ENCODE measurements at places on chromosomes 3 and 15.

GRCh38 chr3:106172780-106173179 lies 304.0 kb upstream of the CBLB start:
- no peak for DNase-seq

DNA sequence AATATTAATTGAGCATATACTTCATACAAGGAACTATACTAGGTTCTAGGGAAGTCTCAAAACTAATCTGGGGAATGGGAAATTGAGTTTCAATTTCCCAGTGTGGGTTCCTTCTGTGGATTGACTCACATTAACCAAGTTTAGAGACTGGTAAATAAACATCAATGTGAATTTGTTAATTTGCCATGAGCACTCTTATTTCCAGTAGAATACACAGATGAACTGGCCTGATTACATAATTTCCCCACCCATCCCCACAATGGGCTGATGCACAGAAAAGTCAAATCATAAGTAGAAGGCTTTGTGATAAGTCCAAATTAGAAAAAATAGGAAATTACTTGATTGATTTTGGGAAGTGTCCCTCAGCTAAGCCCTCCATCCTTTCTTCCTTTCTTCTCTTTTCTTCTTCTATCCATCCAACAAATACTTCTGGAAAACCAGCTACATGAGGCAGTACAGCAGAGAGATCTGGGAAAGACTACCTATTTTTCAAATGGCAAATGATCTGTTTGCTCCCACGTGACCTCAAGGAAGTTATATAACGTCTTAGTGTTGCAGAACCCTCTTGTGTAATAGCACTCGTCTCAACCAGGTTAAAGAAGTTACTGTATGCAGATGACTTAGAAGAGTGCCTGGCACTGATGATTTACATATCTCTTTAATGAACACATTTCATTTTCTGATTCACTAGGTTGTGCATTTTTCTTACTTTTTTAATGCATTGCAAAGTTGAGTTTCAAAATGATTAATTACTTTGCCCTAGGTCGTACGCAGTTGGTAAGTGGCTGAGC lies 312.3 kb downstream of the SV2B start:
- DNase-seq: no peak

DNA sequence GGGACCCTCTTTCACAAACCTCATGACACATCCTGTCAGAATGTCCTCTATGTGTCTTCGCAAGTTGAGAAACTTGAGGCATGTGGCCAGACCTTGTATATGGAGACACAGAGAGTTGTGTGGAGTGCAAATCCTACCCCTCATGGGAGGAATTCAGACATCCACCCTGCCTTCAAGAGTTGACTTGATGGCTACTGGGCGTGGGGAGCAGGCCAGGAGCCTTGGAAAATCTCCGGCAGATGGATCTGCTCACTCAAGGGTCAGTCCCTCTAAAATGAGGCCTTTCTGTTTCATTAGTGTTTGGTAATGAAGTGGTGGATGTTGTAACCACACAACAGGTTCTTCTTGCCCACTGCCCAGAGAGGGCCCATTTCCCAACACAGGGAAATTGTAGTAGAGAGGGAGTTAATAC lies 79.0 kb downstream of the ASB7 start:
- no peak for DNase-seq

- no peak for DNase-seq
Observed at GRCh38 chr15:52858782-52859176, 68.6 kb upstream of the ONECUT1 start.

DNA sequence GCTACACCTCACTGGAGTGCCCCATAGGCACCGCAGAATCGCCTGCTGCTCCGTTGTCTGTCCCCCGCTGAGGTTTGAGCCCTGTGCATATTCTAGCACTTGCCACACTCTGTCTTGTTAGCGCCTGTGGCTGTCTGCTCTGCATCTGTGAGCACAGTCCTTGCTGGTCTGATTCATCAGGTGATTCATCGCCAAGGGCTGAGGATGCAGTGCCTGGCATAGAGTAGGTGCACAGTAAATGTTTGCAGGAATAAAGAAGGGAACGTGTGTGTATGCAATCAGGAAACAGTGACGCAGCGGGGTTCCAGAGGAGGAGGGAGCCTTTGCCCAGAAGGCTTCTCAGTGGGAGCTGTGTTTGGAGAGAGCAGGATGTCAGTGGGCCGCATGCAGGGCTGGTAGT lies 124.0 kb upstream of the PLXNA1 start:
- no peak for DNase-seq

DNA sequence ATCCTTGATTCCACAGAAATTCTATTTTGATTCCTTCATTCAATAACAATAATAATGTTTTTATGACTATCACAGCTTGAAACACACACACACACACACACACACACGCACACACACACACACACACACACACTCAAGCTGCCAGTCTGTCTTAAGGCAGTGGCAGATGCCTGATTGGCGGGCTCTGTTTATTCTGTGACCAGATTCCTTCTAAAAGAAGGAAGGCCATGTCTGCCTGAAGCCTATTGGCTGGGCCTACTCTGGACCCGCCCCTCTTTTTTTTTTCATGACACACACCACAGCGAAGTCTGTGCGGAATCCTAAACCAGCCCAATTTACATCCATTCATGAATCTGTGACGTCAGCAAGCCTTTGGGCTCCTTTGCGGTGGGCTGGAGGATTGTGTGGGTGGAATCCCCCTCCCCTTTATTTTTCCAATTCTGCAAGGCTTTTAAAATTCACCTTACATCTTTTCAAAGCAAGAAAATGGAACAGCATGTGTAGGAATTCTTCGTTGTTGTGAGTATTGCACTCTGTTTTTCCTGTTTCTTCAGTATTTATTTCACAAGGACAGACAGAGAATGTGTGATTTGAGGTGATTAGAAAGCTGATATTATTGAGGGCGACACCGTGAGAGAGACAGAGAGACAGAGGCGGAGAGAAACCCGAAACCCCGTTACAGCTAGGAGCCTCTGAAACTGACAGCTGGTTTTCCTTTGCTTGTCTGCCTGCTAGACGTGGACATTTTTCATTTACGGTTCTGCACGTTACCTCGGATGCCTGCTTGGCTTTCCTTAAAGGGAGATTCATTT lies at the start of gene MAP3K13:
Gene MAP3K13, plus strand, starts transcription at position 287 of the 812 bp plus-strand sequence. CDS start 65,446 bp downstream, outside the sequence.
- DNase-seq: no peak

- DNase-seq: no peak
Observed at GRCh38 chr3:76700323-76700722, 339.6 kb upstream of the ROBO2 start.

GRCh38 chr3:70064194-70064779 lies 64.8 kb downstream of the SAMMSON start:
- DNase-seq: no peak

GRCh38 chr3:123790254-123791072 lies 93.7 kb downstream of the MYLK start:
- no peak for DNase-seq

DNA sequence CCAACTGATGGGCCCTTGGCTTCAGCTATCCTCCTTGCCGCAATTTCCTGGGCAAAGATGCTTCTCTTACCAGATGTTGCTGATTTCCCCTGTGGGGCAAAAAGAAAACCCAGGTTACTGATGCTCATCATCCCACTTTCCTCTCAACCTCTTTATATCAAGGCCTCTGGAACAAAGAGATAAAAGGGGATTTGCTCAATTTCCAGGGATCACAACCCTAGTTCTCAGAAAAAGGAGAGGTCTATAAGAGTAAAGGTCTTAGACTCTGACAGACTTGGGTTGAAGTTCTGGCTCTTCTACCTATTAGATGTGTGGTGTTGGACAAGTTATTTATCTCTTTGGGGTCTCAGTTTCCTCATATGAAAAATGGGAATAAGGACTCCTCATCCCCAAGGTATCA lies 8.5 kb downstream of the RPAP1 start:
- DNase-seq: no peak

DNA sequence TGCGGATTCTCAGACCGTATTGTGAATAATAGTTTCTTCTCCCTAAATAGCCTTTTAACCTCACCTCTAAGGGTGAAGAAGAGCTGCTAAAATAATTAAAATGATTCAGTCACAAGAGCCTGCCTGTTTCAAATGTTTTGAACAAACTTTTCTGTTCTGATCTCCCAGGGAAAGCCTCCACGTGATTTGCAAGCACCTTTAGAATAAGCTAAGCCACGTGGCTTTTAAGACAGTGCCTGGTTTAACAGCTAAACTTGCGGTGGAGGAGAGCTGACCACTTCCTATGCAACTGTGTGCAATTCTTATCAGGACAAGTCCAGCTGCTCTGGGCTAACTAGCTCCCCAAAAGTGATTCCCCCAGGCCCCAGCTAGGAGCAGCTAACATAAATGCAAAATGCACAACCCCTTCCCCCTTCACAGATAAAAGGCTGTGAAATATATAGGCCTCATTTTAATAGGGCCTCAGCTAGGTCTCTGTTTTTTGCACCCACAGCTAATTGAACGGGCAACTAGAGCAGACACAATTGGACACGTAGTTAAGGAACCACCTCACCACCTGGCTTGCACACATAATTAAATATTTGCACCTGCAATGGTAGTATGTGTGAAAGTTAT lies 401.2 kb upstream of the NR2F2 start:
- no peak for DNase-seq

GRCh38 chr3:130905551-130905950 lies 11.7 kb downstream of the ATP2C1 start:
- DNase-seq: no peak

DNA sequence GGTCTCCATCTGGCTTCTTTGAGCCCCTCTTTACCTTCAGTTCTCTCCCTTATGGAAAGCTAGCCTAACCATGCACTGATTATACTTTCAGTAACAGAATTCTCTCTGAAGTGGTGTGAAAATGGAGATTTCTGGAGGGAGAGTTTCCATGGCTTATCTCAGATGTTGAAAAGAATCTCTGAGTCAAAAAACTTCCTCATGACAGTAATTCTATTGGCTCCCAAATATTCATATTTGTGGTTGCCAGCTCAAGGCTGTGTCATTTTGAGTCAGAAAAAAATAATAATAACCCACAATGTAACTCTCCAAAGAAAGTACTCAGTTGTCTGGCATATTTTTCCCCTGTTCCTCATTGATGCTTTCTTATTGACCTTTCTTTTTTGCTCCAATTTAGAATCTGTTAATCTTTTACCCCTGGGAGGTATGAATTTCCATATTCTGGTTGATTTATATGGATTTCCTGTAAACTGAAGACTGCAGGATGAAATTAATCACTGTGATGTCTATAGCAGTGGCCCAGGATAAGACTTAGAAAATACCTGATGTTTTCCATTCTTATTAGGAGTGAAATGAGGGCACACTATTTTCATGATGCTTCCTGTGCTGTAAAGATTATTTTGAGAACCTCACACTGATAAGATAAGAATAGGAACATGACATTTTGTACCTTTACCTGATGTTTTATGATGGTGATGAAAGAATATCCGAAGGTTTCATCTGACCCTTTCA lies 149.5 kb upstream of the EPHA3 start:
- DNase-seq: no peak

DNA sequence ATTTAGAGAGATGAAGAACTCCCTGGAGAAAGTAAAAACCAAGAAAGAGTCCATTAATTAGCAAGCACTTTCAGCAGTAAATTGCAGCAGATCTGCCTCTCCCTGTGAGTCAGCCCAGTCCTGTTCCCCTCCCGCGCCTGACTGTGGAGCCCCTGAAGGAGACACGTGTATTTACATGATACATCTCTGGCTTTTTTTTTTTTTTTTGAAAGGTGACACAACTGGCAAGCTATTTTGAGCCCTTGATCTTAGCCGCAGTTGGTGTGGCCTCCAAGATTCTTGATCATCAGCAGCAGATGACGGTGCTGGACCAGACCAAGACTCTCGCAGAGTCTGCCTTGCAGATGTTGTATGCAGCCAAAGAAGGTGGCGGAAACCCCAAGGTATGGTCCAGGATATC lies 271.8 kb upstream of the TPM1 start:
- no peak for DNase-seq

- peak; percentile 54 for DNase-seq
Observed at GRCh38 chr3:4976109-4976508, 3.1 kb upstream of the BHLHE40 start.

GRCh38 chr3:37661615-37662306 lies 199.9 kb upstream of the CTDSPL start:
- DNase-seq: no peak

- DNase-seq: no peak
Observed at GRCh38 chr3:171200750-171201088, 174.2 kb upstream of the SLC2A2 start.

DNA sequence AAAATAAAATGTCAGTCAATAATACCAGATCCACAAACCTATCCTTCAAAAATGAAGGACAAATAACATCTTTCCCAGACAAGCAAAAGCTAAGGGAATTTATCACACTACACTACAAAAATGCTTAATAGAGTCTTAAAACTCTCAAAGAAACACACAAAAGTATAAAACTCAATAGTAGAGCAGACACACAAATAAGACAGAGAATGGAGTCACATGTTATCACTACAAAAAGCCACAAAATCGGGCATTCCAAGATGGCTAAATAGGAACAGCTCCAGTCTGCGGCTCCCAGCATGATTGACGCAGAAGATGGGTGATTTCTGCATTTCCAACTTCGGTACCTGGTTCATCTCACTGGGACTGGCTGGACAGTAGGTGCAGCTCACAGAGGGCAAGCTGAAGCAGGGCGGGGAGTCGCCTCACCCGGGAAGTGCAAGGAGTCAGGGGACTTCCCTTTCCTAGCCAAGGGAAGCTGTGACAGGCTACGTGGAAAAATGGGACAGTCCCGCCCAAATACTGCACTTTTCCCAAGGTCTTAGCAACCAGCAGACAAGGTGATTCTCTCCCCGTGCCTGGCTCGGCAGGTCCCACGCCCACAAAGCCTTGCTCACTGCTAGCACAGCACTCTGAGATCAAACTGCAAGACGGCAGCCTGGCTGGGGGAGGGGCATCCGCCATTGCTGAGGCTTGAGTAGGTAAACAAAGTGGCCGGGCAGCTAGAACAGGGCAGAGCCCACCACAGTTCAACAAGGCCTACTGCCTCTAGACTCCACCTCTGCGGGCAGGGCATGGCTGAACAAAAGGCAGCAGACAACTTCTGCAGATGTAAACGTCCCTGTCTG lies 46.3 kb downstream of the SENP7 start:
- DNase-seq: peak; percentile 71

DNA sequence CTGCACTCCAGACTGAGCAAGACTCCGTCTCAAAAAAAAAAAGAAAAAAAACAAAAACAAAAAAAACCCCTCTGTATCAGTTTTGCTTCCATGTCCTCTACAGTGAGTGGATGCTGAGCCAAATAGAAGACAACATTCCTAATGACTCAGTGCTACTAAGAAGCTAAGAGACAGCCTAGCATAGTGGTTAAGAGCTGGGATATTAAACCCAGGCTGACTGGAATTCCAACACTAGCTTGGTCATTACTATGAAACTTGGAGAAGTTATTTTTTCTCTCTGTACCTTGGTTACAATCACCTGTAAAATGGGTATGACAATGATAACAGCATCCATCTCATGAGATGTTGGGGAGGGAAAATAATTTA lies 60.9 kb upstream of the PYGO1 start:
- no peak for DNase-seq

DNA sequence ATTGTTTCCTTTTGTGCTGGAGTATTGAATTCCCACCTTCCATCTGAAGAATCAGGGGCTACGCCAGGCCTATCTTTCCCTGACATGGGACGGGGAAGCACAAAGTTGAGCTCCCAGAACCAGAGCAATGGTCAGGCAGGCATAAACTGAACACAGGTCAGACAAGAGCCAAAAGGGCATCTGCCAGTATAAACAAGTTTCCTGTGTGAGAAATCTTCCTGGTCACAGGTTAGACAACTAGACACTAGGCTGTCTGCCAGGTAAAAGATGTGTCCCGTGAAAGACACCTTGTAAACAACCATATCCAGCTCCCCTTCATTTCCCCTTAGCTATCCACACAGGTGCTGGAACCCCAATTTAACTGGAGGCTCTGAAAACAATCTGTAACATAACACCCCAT lies 44.0 kb upstream of the CD96 start:
- DNase-seq: no peak

Measured in activated CD4-positive, alpha-beta T cell treated with anti-CD3 and anti-CD28 coated beads for 4 hours (primary cell).